Activated CD8-positive, alpha-beta memory T cell treated with anti-CD3 and anti-CD28 coated beads for 36 hours (primary cell): ENCODE measurements at places on chromosomes 1 and 21. TPM values are rescaled to one million over a fixed set of nuclear protein-coding genes. Genes with fewer than 3 reads are reported as not detected.

Gene CNN3
- 3.1 TPM for total RNA-seq

Gene SPATA1
- 0.71 TPM for total RNA-seq

Gene CA6
- 2.5 TPM for total RNA-seq

Gene ATG4C
- 18.0 TPM for total RNA-seq

Gene GNAT2
- 1.3 TPM for total RNA-seq

Gene SMCP
- not detected for total RNA-seq

Gene OPTC
- total RNA-seq = not detected

Gene SLC44A5
- total RNA-seq = 0.15 TPM

Gene SLC6A9
- 12.2 TPM for total RNA-seq

Gene LHX8
- not detected for total RNA-seq

Gene LELP1
- total RNA-seq = not detected

Gene LY9
- 4.2 TPM for total RNA-seq

Gene GPR52
- total RNA-seq = 0.44 TPM

Gene S100A3
- total RNA-seq = not detected

Gene ECM1
- 1.3 TPM for total RNA-seq

Gene NFIA
- total RNA-seq = 3.6 TPM

Gene OR10K2
- total RNA-seq = not detected

Gene FMO5
- total RNA-seq = 0.15 TPM

Gene HSD11B1
- total RNA-seq = 1.3 TPM

Gene FCRL5
- total RNA-seq = not detected

Gene IL10RB
- 21.7 TPM for total RNA-seq

Gene RCOR3
- total RNA-seq = 29.3 TPM

Gene LCE2A
- not detected for total RNA-seq

Gene C1orf56
- 1.7 TPM for total RNA-seq

Gene OR2T8
- total RNA-seq = not detected

Gene GBP7
- 0.08 TPM for total RNA-seq

Gene EPS8L3
- total RNA-seq = not detected

Gene SYNJ1
- 10.0 TPM for total RNA-seq

Gene WNT9A
- not detected for total RNA-seq

Gene KRTAP12-2
- not detected for total RNA-seq

Gene FOXO6
- total RNA-seq = 0.08 TPM

Gene LCE2C
- not detected for total RNA-seq
